ENCODE measurements at places on chromosomes 11 and 22.

- DNase-seq, result no peak
These were observed 6.8 kb downstream of the LIF start for GRCh38 chr22:30239488-30240405.

DNA sequence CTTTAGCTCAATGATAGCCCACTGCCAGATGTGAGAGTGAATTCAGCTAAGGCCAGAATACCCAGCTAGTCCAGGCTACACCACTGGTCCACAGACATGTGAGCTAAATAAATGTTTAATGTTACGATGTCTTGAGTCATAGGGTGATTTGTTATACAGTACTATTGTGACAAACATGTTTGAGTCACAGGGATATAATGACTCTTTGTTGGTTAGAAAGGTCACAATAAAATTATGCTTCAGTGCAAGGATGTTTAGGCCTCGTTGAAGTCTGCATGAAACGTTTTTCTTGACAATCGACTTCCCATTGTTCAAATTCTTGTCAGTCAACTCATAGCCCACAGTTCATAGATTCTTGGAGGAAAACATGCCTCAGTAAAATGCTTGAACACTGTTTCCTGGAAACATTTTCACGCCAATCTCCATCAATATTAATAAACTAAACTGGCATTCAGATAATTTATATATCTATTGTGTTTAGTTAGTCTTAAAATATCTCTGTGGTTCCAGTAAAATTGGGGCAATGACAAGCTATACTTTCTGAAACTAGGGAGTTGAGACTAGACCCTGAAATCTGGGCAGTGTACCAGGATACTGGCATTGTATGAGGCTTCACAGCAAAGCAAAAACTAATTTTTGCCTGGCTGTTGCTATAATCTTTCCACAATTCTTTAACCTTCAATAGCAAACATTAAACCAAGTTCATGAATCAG lies 650.8 kb upstream of the KIRREL3 start:
- DNase-seq, result no peak

GRCh38 chr11:32418836-32419235 lies 16.5 kb downstream of the WT1 start:
- no peak for DNase-seq

- no peak for DNase-seq
These were observed 50.7 kb downstream of the CSF2RB start for GRCh38 chr22:36964106-36964505.

DNA sequence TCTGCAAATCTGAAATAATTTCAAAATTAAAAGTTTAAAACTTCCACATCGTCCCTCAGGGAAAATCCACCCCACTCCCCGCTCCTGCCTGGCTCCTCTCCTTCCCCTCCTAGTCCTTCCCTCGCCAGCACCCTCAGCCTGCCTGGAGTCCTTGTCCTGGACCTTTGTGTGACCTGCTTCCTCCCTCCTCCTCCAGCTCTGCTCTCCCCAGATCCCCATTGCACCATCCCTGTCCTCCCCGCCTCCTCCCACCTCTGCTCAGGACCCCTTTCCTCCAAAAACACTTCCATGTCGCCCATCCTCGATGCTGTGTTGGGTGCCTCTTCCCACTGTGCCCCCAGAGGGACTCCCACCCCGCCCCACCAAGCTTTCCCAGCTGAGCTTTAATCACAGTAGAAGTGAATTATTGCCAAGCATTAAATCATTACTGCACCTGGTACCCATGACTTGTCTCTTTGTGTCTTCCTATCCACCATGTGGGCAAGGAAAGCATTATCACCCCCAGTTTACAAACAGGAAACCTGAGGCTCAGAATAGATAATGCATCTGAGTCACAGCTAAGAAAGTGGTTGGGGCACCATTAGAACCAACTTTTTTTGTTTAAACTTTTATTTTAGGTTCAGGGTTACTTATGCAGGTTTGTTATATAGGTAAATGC lies 2.4 kb upstream of the ZP1 start:
- DNase-seq, result no peak

DNA sequence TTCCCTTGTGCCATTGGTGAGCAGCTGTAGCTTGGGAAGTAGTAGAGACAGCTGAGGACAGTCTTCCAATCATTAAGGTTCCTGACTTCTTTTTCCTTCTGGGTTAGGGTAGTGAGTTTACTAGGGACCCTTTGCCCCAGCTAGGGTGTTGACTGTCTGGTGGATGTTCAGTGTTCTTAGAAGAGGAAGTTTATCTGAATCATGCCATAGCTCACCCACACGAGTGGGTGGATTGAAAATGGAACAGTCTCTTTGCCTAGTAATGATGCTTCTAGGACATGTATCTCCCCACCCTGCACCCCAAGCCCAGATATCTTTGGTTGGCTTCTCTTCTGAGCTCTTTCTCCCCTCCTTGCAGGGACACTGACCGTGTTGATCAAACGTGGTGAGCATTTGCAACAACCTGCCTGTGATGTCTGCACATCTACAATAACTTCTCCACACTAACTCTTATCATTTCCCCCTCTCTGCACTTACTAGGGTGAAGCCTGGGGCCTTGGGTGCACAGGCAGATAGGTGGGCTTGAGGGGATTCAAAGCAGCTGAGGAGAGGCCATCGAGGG lies 57.1 kb upstream of the HORMAD2 start:
- no peak for DNase-seq

- no peak for DNase-seq
These were observed 489.5 kb downstream of the TBC1D22A start for GRCh38 chr22:47251911-47252310.

DNA sequence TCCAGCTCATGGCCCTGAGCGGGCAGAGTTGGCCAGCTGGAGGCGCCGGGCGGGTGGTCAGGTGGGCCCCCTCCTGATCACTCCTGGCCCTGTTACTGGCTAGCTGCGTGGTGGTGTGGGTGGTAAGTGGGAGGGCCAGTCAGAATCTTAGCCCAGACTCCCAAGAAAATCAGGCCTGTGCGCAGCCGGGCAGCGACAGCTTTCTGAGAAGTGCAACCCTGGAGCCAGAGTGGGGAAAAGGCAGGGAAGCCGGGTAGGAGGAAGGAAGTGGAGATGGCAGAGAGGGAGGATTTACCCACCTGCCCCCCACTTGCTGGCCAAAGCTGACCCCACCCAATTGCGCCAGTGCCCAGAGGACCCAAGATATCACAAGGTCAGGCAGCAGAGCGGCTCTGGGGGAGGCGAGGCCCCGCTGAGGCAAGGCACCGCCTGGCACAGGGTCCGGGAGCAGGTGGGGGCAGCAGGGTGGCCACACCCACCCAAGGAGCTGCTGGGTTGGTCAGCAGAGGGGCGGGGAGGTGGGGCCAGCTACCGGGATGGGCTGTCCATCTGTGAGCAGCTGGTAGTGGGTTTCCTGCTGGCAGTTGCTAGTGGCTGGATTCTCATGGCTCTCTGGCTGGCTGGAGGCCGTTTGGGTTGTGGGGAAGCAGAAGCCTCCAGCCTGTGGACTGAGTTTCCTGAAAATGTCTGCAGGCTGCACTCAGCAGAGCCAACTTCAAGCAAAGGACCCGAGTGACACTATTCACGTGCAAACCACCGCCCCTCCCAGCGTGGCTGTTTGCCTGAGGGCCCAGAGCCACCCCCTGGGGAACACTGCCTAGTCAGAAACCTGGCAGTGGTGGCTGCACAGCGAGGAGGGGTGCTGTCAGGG lies 196.4 kb downstream of the IGLL1 start:
- peak; percentile 86 for DNase-seq

- DNase-seq, result no peak
These were observed 67.1 kb downstream of the CCDC34 start for GRCh38 chr11:27295928-27296327.

GRCh38 chr11:69887330-69887729 lies 68.1 kb upstream of the FGF3 start:
- no peak for DNase-seq

DNA sequence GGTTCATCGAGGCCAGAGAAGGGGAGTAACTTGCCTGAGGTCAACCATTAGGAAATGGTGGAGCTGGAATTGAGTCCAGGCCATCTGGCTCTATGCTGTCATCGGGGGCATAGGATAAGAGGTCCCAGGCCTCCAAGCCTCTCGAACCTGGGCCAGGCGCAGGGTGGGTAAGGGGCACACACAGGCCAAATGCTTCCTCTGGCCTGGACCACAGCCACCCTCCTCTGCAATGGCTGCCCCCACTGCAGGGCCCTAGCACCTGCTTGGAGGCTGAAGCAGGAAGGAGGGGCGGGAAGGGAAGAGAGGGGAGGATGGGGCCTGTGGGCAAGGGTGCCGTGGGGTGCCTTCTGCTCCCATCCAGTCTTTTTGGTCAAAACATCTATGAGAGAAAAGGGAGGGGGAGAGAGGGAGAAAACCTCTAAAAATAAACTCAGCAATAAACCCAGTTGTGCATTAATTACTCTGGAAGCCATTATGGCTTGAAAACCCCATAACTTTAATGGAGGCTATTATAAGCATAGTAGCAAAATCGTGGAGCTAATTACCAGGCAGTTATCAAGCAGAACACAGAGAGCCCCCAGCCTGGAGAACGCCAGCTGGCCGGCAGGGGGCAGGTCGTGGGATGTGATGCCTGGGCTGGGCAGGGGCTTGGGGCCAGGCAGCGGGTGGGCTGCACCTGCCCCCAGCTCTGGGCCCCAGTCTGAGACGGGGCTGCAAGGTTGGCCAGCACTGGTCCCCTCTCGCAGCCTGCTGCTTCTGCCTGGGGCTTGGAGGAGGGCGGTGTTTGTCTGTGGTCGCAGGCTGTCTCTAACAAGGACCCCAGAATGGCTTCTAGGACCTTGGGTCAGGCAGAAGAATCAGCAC lies 21.1 kb downstream of the B3GAT1 start:
- no peak for DNase-seq

GRCh38 chr11:103480421-103480820 lies 371.2 kb downstream of the DYNC2H1 start:
- no peak for DNase-seq

- peak; percentile 88 for DNase-seq
These were observed 468.0 kb downstream of the OPCML start for GRCh38 chr11:133064152-133064877.

DNA sequence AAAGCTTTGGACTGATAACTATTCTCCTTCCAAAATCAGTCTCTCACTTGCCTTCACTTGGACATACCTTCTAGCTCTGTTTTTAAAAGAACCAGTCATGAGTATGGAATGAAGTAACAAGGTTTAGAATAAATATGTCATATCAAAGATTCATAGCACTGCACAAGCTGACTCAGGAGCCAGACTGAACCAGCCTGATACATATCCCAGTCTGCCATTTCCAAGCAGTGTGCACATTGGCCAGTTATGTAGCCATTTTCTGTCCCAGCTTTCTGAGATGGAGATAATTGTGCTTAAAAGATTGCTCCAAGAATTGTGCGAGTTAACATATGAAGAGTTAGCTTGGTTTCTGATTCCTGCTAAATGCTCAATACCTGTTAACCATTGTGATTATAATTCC lies 311.3 kb downstream of the C11orf87 start:
- no peak for DNase-seq

DNA sequence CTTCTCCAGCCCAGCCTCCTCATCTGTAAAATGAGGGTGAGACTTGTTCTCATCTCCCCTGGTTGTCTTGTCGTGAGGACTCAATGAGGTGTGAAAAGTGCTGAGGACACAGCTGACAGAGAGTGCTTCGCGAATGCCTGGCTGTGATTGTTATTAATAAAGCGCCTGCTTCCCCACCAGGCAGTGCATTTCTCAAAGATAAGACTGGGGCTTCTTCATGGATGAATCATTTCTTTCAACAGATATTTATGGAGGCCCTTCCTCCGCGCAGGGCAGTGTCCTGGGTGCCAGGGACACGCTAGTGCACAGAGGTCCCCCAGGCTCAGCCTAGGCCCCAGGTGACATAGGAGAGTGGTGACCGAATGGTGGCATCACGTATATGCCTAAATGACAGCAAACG lies 34.3 kb upstream of the SHISAL1 start:
- no peak for DNase-seq

GRCh38 chr11:72150882-72151281 lies 15.4 kb downstream of the FOLR3 start:
- no peak for DNase-seq

DNA sequence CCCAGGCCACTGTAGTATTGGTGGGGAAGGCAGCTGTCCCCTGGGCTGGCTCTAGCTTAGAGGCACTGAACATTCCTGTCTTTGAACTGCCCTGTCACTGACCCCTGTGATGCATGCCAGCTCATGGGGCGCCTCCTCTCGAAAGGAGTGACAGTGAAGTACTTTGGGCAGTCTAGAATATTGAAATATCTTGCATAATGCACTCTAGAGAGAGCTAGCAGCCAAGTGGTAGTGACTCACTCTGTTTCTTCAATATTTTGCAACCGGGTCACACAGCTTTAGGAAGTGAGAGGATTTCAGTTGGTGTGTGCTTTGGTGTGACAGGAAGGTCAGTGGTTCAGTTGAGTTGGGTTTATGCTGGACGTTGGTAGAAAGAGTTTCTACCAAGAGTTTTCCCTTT lies 35.5 kb upstream of the ST14 start:
- DNase-seq, result no peak

DNA sequence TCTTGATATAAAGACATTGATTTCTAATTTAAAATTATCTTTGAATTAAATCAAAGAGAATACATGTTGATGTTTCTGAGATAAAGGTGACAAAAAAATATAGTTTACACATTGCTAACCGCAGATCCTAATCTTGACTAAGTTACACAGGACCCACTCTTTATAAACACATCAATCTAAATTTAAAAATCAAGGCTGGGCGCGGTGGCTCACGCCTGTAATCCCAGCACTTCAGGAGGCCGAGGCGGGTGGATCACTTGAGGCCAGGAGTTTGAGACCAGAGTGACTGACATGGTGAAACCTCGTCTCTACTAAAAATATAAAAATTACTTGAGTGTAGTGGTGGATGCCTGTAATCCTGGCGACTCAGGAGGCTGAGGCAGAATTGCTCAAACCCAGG lies 1.9 kb downstream of the ARFGAP3 start:
- no peak for DNase-seq

DNA sequence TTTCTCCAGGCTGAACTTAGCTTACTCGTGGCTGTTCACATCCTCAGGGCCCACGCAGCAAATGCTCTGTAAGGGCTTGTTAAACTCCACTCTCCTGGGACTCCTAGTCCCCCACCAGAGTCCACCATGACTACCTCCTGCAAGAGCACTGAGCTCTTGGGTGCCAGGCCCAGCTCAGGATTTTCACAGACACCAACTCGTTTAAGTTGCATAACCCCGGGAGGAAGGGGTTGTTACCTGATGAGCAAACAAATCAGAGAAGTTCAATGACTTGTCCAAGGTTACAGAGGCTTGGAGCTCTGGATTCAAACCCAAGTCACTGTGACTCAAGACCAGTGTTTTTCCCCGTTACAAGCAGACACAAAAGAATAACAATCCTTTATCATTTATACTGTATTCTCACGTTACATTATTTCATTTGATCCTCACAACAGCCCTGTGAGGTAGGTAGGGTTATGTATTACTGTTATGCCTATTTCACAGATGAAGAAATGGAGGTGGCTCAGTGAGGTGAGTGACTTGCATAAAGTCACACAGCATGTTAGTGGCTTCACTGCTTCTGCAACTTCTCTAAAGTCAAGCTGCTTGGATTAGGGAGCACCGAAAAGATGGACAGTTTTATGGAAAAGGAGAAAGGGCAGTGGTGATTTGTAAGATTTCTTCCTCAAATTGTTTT lies 17.4 kb downstream of the KCTD21 start:
- no peak for DNase-seq
